ENCODE measurements at places on chromosomes 1 and 21.

GRCh38 chr21:37186983-37187382 lies 80.2 kb downstream of the VPS26C start:
- no peak for DNase-seq

DNA sequence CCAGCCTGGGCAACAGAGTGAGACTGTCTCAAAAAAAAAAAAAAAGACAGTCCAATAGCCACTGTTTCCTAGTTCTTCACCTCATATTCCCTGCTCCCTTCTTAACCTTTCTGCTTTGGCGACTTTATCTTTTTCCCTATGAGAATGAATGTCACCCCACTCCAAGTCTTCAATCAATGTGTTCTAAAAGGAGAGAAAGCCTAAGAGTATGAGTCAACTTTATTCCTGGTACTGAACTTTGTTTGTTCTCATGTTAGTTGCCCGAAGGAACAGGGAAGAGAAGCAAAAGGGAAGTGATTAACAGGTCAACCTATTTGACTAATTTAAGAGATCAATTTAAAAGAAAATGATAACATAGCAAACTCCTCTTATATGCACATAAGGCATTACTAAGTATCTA lies 39.9 kb upstream of the SLC16A1 start:
- no peak for DNase-seq

DNA sequence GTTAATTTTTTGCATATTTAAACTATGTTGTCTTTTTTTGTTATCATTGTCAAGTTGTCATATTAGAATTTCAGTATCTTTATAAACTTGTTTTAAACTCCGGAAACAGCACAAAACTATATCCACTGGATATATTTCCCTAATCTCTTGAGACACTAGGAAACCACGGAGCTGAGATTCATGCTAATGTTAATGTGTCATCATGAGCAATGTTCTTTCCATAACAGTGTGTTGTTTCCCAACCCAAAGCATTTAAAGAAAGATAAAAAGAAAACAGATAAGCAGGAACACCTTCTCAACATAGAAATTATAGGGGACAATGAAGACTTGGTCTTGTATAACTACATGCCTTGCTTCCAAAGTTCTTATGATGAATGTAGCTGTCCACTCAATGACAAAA lies 626.2 kb upstream of the TMPRSS15 start:
- no peak for DNase-seq

GRCh38 chr21:23887725-23888306 lies 1719.5 kb downstream of the MRPL39 start:
- DNase-seq: no peak

GRCh38 chr1:148354284-148354912 lies 128.7 kb downstream of the PPIAL4G start:
- no peak for DNase-seq

- DNase-seq: no peak
Measured at GRCh38 chr1:10795276-10796021, 997 bp downstream of the CASZ1 start.

- no peak for DNase-seq
Measured at GRCh38 chr1:183495420-183495819, 23.1 kb downstream of the SMG7 start.
